ENCODE measurements at places on chromosomes 7 and 10.

DNA sequence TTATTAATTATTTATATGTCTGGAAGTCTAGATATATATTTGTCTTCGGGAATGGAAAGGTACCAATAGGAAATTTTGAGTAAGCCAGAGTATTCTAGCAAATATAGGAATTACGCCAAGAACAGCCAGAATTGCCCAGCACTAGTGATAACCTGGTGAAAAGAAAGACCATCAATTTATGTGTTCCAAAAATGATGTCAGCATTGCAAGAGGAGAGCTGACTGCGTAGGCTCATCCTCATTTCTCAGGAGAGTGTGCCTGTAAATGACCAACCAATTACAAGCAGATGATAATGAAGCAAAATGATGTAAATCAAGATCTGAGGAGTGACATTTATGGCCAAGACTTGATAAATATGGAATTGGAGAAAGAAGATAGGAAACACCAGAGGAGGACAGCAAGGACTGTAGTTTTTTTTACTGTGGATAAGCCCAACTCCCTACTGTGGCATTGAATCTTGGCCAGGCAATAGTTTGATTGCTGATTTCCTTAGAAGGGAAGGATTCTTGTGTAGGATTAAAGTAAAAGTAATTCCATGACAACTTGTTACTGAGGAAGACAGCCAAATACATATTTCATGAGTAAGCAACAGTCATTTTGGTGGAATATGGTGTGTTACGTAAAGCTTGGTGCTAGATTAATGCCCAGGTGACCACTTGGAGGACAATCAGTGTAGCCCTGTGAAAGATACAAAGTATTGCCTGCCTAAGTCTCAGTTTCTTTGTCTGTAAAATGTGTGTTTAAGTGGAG, 590.8 kb downstream of the AUTS2 start:
- DNase-seq: no peak

GRCh38 chr10:11424456-11425295, 186.8 kb downstream of the USP6NL start:
- DNase-seq: no peak

DNA sequence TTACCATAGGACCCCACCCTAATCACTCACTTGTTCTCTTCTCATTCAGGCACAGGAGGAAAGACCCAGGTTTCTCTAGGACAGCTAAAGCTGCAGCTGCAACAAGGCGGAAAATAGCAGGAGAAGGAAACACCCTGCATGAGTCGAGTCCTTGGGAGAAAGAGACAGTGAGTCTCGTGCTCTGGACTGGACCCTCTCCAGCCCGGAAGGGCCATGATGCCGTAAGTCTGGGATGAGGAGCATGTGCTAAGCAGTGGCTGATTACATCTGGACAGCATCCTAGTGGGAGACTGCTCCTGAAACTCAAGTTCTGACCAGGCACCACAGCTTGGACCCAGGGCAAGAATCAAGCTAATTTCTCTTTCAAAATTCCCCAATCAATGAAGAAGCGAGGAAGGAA, 39.4 kb downstream of the FBXW4 start:
- no peak for DNase-seq

GRCh38 chr7:113086431-113086888, at the start of gene GPR85:
Gene GPR85, minus strand, starts transcription at chr7:113086827. Its CDS starts 2,106 bp downstream, at chr7:113084721.
- no peak for DNase-seq

DNA sequence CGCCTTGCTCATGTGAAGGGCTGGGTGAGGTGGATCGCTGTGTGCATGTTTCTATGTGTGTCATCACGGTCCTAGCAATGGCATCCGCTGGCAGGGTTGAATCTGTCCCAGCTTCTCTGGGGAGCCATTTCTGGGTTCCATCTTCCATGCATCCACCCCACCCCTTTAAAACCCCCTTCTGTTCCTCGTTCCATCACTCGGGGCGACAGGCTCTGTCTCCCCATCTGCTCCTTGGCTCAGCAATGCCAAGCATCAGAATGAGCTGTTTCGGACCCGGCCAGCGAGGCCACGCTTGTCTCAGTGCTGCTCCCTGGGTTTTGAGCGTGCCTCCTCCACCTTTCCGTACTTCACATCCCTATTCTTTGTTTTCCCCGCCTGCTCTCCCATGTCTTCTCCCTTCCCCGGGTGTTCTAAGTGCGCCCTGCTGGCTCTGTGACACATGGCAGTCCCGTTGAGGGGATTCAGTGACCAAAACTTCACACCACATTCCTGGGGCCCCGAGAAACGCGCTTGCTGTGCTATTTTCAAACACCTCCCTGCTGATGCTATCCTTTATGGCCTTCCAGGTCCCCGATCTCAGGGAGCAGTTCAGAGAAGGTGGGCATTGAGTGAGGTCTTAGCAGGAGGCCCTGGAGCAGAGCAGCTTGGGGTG, 554.1 kb upstream of the FOXK1 start:
- DNase-seq: no peak

GRCh38 chr7:42161110-42161509, 75.9 kb downstream of the GLI3 start:
- no peak for DNase-seq

GRCh38 chr10:52027055-52027705, 286.9 kb upstream of the DKK1 start:
- no peak for DNase-seq

DNA sequence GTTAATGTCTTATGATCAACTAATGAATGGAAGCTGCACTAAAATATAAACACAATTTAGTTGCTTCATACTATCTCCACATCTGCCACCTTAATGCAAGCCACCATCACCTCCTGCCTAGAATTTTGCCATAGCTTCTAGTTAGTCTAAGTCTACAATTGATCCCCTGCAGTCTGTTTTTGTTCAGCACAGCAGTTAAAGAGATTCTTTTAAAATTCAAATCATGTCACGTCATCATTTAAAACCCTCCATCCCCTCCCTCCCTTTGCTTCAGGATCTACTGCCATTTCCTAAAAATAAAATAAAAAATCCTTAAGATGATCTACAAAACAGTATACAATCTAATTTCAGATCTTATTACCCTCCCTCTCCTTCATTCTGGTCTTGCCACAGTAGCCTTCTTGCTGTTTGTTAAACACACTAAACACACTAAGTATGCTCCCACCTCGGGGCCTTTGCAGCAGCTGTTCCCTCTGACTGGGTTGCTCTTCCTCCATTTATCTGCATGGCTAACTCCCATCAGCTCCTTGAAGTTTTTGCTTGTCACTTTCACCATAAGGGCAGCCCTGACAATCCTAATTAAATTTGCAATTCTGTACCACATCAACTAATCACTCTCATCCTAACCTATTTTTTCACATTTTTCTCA, 97.0 kb upstream of the FOXP2 start:
- DNase-seq: no peak

GRCh38 chr10:77842652-77843212, 83.8 kb downstream of the DLG5 start:
- no peak for DNase-seq

DNA sequence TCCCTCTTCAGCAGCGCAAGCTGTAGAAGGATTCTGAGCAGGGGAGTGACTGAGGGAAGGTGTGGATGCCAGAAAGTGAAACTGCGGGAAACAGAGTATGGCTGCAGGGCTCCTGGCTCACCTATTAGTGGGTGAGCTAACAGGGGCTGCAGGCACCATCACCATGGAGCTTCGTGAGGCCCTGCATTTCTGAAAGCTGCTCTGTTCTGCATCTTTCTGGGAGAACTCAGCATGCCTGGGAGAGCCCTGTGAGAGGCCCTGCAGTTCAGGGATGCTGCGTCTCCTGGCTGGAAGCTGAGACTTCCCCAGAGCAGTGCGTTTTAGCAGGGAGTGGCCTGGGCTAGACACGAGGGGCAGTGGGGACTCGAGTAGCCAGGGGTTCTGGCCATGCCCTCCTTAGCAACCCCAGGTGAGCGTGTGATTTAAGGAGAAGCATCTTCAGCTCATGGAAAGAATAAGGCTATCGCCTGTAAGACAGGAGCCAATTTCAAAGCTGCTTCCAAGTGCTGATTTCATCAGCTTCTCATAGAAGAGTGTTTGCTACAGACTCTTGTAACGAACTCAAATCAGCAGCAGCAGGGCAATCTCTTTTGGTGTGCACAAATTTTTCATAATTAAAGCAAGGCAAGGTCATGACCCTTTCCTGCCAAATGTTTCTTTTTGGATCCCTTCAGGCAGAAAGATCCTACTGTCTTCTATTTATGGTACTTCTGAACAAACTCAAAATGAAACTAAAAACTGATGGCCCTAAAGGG, 293.6 kb upstream of the ZNF32 start:
- no peak for DNase-seq

GRCh38 chr10:101716891-101717659, 22.1 kb upstream of the FBXW4 start:
- DNase-seq: no peak

GRCh38 chr10:47326927-47327330, 4.7 kb downstream of the GDF2 start:
- no peak for DNase-seq

DNA sequence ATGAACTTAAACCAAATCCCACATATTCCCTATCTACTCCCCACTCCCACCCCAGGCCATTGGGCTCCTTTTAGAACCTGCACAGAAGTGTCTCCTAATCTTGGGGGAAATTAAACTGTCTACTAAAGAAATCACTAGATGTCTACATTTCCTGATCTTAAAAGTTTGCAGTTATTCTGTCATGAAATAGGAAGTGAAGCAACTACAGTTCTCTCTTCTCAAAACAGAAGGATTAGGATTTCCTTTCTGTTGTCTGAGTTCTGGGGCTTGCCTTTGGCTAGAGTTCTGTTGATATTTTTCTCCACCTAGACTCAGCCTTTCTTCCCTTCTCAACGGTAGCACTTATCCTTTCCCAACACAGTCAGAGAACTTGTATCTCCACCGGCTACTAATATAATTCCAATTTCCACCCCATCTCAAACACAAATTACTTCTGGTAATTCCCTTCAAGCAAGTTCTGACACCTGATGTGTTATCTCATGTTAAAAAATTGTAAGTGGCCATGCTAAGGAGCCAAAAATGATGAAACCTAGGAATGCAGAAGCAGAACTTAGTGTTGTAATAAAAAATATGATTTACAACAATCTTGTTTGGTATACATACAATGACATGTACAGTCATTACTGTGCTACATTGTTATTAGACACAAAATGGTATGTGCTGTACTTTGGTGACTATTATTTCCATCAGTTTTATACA, 12.1 kb downstream of the OR9A4 start:
- no peak for DNase-seq

DNA sequence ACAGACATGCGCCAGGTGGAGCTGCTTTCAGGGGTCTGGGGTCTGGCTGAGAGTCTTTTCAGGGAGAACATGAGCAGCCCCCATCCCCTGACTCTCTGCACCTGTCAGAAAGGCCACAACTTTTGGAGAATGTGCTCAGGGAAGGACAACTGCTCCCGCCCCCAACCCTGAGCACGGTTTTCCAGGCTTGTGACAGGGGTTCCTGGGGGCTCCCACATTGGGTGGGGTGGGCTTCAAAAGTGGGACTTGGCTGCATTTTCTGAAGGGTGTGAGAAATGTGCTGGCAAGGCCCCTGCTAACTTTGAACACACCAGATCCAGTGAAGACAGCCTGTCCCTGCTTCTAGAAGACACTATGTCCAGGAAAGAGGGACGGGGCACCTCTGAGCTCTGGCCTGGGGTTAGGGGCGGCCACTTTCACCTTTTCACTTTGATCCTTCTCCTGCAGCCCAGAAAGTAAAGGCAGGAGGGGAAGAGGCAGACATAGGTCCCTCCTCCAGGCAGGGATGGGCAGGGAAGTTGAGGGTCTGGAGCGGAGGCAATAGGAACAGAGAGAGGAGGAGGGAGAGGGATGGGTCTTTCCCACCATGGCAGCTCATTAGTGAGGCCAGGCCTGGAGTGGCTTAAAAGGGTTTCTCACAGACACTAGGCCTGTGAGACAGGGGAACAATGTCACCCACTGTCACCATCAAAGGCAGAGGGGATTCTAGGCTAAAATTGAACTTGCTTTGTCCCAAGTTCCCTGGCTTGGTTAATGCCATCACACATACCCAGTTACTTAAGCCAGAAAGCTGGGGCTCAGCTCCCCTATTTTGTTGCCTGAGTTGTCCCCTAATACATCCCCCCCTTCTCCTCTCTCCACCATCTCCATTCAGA, 1.5 kb downstream of the KCP start:
- no peak for DNase-seq

DNA sequence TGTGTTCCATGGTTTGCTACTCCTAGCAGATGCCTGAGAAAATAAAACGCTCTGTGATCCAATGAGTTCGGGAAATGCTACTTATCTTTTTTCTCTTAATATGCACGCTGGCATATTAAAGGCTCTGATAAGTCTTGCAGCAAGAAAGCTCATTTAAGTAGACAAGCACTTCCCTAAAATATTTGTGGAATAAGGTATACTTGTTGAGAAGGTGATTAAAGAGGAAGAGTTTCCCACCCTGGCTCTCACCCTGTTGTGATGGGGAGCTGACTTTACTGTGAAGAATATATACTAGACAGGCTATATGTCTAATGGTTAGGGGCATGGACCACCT, 279.4 kb downstream of the RPS24 start:
- DNase-seq: no peak

- no peak for DNase-seq
These were observed 6.2 kb downstream of the CALHM2 start for GRCh38 chr10:103445767-103446567.

DNA sequence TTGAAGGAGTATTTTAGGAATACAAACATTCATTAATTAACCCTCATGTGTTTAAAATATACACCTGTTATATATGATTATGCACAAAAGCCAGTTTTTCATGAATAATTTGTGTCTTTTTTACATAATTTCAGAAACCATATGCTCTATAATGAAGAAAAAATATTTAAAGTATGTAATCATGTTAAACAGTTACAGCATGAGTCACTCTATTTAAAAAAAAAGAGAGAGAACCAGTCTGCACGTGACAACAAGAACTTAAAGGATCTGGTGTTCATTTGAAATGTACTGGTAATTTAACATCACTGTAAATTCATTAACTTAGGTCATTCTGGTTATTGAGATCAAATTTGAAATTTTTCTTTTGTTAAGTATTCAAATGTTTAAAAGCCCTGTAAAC, 228.5 kb downstream of the CACNB2 start:
- no peak for DNase-seq

DNA sequence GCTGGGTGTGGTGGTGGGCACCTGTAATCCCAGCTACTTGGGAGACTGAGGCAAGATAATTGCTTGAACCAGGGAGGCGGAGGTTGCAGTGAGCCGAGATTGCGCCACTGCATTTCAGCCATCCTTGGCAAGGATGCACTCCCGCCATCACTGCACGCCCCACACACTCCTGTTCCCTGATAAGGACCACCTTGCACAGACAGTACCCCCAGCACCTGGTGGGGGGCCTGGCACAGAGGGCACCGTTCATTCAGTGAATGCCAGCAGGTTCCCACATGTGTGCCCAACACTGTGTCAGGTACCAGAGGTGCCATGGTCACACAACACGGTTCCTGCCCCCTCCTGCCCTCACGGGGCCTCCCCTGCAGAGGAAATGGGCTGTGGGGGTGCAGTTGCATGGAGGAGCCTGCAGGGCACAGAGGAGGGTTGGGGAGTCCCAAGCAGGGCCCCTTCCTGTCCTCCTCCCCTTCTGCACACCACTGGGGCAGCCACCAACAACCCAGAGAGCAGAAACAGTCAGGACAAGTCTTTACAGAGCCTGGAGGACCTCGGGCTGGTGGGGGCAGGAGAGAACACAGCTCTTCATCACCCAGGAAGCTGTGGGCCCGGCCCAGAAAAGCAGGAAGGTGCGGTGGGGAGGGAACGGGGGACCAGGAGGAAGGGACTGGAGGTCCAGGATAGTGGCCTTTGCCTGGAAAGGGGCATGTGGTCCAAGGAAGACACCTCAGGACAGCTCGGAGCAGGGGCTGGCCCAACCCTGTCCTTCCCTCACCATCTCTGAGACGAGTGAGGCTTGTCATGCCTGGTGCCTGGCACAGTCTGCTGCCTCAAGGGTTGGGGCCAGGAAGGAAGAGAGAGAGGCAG, 7.1 kb downstream of the CRYGN start:
- no peak for DNase-seq

Data from stimulated activated CD8-positive, alpha-beta memory T cell treated with anti-CD3 and anti-CD28 coated beads, Interleukin-15, amount 100 ng/mL, for 24 hours (primary cell).